Fibroblast of skin of right biceps (primary cell): ENCODE measurements at places on chromosomes 6 and 20.

GRCh38 chr20:18284805-18285533, 3.4 kb upstream of the ZNF133 start:
- no peak for DNase-seq

- DNase-seq, result no peak
Observed at GRCh38 chr6:16969699-16970655, 131.9 kb upstream of the STMND1 start.

DNA sequence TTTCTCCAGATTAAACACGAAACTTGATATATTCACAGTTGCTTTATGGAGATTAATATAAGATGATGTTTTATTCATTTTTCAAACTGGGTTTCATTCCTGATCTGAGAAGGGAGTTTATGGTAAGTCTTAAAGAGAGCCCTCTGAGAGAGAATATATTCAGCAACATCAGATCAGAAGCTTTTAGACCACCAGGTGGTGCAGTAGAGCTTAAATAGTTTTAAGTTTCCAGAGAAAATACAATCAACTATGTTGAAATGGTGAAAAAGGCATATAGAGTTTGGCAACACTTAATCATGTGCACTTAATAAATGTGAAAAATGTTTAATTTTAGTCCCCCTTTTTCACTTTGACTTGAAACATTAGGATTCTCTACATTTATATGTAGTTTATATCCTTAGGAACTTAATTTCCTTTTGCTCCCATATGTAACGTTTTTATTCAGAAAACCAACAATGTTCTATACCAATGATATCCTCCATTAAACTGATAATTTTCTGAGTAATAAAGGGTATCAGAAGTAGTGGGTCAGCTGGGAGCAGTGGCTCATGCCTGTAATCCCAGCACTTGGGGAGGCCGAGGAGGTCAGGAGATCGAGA, 86.4 kb upstream of the CLDN20 start:
- DNase-seq, result peak; percentile 70

DNA sequence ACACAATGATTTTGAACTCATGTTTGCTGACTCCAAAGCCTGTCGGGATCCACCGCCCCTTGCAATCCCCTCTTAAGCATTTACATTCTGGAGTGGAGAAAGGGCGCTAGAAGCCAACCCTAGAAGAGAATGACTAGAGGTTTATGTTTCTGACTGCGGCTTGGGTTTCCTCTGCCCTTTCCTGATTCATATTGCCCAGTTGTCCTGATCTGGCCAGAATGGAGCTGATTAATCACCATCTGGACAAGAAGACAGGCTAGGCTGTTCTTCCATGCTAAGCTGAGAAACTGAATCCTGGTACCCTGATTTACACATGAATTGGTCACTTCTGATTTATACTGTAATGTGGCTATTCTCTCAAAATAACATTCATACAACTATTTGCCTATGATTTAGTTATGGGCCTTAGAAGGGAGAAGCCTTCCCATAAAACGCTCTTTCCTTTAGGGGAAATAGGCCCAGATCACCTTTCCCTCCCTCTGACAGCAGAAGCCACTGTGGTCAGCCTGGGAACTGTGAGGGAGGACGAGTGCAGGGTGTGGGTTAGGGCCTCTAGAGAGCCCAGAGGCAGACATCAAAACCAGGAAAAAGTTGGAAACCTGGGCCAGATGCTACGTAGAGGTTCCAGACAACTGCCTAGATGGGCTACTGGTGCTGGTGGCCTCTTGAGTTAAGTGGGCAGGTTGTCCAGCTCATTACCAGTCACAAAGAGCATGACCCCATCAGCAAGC, 199.2 kb upstream of the PRDM1 start:
- DNase-seq, result peak; percentile 16

- no peak for DNase-seq
Observed at GRCh38 chr6:145631374-145631773, 103.9 kb downstream of the EPM2A start.

DNA sequence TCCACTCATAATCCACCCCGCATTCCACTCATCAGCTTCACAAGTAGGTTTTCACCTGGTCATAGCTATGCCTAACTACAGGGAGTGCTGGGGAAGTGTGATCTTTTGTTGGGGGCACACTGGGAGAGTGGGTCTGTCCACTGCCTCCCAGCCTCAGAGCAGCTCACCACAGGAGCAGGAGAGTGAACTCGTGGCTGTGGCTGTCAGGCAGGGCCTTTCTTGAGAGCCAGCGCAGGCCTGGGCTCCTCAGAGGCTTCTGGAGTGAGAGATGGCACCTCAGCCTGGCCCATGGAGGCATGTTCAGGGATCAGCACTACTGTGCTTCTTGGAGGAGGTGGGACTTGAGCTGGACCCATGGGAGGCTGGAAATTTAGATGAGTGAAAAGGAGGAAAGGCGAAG, 4.0 kb upstream of the GNRH2 start:
- DNase-seq, result no peak

- no peak for DNase-seq
Observed at GRCh38 chr6:12024216-12024615, 12.1 kb downstream of the HIVEP1 start.

- no peak for DNase-seq
Observed at GRCh38 chr6:125067552-125067951, 86.0 kb upstream of the TPD52L1 start.

- no peak for DNase-seq
Observed at GRCh38 chr6:25777031-25777430, 22.5 kb downstream of the SLC17A4 start.

DNA sequence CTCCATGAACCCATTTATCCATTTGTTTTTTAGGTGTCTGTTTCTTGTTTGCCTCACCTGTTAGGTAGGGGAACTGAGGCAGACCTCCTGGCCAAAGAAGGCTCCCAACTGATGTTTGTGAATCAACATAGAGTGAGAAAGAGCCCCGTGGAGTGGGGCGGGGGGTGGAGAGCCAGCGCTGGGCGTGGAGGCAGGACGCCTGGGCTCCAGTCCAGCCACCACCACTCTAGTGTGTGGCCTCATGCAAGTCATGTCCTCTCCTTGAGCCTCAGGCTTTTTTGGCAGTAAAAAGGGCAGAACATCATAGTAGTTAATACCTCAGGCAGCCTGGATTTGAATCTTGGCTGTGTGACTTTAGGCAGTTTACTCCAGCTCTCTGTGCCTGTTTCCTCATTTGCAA, 42.2 kb upstream of the SCRT2 start:
- DNase-seq, result no peak

DNA sequence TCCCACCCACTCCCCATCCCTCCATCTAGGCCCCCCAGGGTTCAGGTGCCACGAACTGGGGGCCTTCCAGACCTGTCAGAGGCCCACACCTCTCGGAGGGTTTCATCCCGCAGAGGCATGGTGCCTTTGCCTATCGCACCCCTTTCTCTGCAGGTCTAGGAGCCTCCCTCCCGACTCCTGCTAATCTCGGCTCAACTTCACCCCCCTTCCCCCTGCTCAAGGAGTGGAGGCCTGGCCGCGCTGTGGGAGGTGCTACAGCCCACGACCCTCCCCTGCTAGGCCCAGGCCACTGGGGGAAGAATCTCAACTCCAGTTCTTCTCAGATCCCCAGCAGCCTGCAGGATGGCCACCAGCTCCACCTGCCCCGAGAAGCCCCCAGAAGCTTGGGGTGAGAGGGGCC, at the start of gene TULP1:
Gene TULP1, minus strand, starts transcription at position 157 of the 400 bp plus-strand sequence. Its CDS starts 38 bp downstream, at position 119.
- DNase-seq, result no peak

- peak; percentile 45 for DNase-seq
Observed at GRCh38 chr20:51600016-51600420, 57.5 kb upstream of the NFATC2 start.

GRCh38 chr6:33854572-33855030, 50.8 kb upstream of the MLN start:
- DNase-seq, result no peak

GRCh38 chr6:13924949-13925881, at the start of gene RNF182:
RNF182 (plus strand) TSS chr6:13924952; CDS start chr6:13977120, 52,168 bp downstream.
- DNase-seq, result no peak

- DNase-seq, result no peak
Observed at GRCh38 chr20:36254076-36254475, 17.8 kb downstream of the AAR2 start.

- no peak for DNase-seq
Observed at GRCh38 chr6:31009731-31010130, 543 bp upstream of the MUC22 start.

DNA sequence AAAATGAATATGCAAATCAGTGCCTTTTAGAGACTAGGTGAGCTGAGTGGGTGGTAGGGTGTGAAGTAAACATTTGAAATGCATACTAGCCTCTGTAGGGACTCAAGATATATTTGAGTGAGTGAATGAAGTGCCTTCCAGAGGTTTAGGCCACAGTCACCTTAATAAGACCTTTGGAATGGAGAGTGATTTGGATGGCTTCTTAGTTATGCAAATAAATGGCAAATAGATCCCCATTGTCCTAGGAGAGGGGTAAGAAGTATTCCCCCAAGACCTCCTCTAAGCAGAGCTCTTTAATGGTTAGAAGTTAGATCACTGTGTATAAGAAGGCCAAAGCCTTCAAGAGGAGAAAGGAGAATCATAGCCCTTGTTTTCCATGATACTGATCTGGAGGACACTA, 47.8 kb upstream of the IMPG1 start:
- DNase-seq, result no peak

DNA sequence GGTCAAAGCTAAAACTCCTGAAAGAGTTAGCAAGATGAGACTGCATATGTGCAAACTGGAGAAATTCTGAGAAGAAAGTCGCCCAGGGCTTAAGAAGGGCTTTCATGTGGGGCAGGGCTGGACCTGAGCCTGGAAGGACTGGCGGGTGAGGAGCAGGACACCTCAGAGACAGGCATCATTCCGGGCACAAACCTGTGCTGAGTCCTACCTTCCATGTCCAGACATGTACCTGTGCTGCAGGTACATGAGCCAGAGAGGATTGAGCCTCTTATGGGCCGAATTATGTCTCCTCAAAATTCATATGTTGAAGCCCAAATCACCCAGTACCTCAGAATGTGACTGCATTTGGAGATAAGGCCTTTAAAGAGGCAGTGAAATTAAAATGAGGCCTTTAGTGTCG, 171.0 kb downstream of the QRSL1 start:
- no peak for DNase-seq

GRCh38 chr6:72826037-72826436, 204.2 kb downstream of the KCNQ5 start:
- DNase-seq, result peak; percentile 85

DNA sequence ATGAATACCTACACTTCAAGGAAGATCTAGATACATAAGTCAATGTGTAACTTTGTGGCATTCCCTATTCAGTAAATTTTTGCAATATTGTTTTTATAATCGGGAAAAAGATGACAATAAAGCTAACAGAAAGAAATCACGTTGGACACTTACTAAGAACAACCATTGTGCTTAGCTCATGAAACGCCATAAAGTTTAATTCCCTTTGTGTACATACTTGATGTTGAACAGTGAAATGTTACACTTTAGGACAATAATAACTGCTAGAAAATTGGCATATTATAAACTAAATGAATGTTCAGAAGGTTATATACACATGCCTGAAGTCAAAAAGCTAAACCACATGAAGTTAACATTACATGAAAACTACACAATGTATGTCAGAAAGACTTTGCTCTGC, 153.2 kb downstream of the TASP1 start:
- DNase-seq, result no peak

DNA sequence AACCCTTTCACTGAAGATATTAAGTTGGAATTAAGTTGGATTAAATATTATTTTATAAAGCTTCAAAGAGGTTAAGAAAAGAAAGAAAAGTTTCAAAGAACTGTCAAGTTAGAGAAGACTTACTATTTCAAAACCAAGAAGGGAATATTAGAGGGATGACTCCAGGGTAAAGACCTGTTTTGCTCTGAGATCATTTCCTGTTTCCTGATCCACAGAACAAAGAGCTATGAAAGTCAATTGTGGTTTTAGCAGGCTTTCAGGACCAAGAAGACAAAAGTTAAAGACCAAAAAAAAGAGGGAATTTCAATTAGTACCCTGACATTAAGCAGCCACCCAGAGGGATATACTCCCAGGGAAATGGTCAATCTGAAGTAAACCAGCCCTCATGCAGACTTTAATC, 19.4 kb downstream of the ESF1 start:
- no peak for DNase-seq

- DNase-seq, result no peak
Observed at GRCh38 chr6:78578430-78578829, 288.9 kb upstream of the IRAK1BP1 start.

- DNase-seq, result no peak
Observed at GRCh38 chr6:33757906-33758305, 11.2 kb upstream of the IP6K3 start.

GRCh38 chr6:149379977-149380376, 20.1 kb upstream of the SUMO4 start:
- no peak for DNase-seq

- no peak for DNase-seq
Observed at GRCh38 chr20:50196896-50197295, 6.3 kb downstream of the CEBPB start.

DNA sequence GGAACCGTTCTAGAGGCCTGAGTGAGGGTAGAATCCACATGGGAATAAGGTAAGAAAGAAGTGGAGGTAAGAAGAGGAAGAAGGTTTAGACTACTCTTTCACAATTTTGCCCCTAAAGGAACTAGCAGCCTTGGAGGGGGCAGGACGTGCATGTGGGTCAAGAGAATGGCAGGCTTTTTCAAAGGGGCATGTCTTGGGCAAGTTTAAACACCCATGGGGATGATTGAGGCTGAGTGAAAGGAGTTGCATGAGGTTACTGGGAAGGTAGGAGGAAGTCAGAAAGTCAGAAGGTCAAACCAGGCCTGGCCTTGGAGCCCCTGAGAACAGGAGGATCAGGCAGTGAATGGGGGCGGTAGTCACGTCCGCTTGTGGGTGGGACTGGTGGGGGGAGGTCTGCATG, 10.2 kb downstream of the ADA start:
- no peak for DNase-seq

GRCh38 chr6:146200176-146200575, 171.3 kb downstream of the GRM1 start:
- DNase-seq, result peak; percentile 73

DNA sequence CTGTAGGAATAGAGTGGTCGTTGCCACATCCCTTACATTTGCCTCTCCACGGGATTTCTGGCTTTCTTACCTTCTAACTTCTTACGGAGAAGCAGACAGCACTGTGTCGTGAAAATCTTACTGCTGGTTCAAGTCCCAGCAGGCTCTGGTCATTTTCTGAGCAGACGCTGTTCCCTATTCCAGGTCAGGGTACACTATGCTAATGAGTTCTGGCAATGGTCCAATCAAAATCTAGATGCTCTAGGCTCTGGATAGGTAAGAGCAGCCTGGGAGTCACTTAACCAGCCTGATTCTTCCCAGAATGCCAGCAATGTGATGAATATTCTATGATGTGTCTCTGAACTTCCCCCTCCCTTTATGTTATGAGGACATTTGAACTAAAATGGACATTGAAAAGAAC, at the start of gene GCM1:
Gene GCM1, minus strand, starts transcription at position 158 of the 400 bp plus-strand sequence. CDS start 3,209 bp downstream, outside the sequence.
- no peak for DNase-seq

- peak; percentile 45 for DNase-seq
Observed at GRCh38 chr6:157019733-157020132, 242.6 kb downstream of the ARID1B start.

- DNase-seq, result no peak
Observed at GRCh38 chr20:30500829-30501440, 756.5 kb upstream of the DEFB115 start.

DNA sequence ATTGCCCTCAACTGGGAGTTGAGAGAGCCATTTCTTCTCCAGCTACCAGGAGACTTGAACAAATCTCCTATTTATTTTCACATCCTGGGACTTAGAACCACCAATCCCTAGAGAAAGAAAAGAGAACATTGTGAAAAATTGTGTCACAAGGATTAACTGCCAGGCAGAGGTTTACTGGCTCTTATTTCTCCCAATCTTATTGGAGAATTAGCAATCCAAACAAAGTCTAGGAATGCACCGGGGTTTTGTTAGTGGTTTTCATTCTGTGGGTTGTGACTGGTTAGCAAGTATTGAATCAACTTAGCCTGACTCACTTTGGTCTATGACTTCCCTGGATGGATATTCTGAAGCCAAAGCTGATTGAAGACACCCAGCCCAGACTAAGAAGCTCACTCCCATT, 21.2 kb upstream of the ENPP5 start:
- peak; percentile 92 for DNase-seq
